ENCODE measurements at places on chromosomes 2 and 18. TPM values are rescaled to one million over a fixed set of nuclear protein-coding genes. Genes with fewer than 3 reads are reported as not detected.

DNA sequence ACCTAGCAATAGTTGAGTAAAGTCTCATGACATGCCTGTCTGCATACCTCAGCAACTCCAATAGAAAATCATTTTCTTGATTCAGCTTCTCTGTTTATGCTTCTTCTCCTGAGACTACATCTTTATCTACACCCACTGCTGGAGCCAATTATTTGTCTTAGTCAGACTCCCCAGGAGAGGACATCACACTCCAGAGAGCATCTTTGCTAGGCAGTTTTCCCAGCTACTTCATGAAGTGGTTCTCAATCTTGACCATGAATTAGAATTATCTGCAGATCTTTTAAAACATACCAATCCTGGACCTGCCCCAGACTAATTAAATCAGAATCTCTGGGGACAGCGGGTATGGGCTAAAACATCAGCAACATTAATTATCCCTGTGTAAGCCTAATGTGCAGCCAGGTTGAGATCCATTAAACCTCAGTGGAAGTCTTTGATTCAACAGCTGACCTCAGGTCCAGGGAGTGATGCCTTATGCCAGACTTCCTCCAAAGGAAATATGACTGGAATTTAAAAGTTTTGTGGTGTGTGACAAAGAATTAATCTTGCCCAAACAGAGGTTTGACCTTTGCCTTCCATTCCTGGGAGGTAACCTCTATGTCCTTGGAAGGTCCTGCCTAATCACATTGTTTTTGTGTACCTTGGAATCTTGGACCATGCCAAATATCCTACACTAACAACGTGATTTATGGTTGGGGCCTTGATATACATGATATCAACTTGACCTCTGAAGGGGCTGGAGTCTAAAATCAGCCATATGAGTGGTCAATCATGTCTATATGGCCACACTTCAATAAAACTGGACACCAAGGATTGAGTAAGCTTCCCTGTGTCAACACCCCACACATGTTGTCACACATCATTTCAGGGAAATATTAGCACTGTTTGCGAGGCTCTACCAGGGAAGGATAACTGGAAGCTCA lies 99.3 kb upstream of the DNAJC10 start:
- DNase-seq: no peak

DNA sequence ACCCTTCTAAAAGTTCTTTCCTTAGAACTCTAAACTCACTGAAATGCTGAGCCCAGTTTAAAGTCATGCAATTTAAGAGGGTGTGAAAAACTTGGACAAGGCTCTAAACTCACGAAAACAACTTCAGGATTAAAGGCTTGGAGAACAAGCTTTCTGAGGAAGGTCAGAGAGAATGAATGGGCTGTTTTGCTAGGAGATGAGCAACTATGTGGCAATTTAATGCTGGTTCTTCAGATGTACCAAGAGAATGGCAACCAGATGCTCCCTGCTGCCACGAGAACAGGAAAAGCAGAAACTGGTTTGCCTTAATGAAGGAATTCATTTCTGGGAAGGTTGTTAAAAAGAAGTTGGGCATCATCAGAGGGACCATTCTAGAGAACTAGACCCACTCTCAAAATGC lies 77.8 kb upstream of the PMAIP1 start:
- no peak for DNase-seq

Gene INPP1
- total RNA-seq: 8.3 TPM

Gene CXCR2
- total RNA-seq: 0.31 TPM

All from foreskin keratinocyte (primary cell).